Activated CD4-positive, CD25-positive, alpha-beta regulatory T cell (primary cell): ENCODE measurements at places on chromosomes 4 and X.

DNA sequence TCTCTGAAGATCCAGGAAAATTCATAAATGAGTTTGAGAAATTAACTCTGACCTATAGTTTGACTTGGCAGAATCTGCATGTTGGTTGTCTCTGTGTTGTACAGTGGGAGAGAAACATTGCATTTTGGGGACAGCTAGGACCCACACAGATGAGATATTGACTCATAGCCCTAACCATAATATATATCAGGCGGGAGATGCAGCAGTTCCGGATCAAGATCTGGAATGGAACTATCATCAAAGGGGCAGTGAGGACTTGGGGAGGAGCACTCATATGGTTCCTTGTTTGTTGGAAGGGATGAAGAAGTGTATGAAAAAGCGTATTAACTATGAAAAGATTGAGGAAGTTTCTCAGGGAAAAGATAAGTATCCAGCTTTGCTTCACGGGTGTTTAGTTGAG is 14.0 kb downstream of the CXCL2 start:
- no peak for DNase-seq

DNA sequence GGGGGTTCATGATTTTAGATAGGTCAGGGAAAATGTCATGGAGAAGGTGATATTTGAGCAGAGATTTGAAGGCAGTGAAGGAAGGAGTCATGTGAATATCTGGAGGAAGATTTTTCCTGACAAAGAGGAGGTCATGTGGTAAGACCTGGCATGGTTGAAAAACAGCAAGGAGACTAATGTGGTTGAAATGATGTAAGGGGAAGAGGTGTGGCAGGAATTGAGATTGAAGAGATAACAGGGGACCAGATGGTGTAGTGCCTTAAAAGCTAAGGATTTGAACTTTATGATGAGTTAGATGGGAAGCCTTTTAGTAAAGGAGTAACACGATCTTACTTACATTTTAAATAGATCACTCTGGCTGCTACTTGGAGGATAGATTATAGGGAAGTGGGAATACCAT is 210.9 kb downstream of the RTL9 start:
- no peak for DNase-seq

DNA sequence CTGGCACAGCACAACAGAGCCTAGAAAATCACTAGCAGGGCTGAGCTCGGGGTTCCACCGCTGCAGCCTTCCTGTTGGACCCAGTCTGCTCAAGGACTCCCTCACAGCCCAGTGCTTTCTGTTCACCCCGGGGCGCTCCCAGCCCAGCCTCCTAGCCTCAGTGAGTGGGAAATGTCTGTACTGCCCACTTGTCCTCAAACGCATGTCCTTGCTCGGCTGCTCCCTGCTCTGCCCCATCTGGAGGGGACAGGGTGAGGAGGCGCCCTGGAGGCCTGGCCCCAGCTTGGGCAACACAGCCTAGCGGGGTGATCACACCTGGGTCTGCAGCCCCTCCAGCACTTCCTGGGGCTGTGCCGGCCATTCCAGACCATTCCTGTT is 11.9 kb upstream of the CCNQ start:
- no peak for DNase-seq

DNA sequence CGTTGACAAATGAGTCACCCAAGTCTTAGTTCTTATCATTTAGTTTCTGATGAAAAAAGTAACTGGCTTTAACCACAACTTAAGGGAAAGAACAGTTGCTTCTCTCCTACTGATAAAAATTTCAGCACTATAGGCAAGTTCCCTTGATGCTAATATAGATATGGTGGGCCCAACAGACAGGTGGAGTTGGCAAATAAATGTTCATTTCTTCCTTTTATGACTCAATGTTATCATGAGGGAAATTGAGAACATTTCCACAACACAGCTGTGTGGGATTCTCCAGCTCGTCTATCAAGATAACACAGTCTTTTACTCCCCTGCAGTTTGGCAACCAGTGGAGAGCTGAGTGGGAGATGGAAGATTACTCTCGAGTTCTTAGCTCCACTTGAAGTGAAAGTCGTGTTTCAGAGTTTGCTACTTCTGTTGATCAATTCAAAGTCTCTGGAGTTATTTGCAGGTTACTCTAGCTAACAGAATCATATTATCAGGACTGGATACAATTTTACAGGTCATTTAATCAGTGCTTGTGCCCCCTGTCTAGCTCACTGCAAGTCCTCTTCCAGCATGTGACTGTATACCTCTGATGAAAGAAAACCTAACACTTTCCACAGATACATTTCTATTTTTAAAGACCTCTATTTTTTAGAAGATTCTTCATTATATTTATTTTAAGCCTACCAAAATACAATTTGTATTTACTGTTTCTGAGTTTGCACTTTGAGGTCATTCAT is 270.6 kb upstream of the GK2 start:
- DNase-seq: no peak

DNA sequence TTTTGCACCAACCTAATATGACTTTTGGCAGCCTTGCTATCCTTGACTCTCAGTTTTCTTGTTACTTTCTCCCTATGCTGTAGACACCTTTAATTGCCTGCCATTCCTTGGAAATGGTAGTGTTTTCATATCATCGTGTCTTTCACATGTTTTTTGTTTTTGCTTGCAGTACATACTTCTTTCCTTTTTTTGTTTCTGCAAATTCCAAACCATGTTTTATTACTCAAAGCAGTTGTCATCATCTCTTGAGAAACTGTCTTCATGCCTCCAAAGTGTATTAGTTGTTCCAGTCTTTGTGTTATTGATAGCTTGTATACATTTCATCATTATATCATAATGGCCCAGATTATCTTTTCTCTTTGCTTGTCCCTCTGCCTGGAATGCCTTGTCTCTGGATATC is 57.1 kb downstream of the PDLIM5 start:
- no peak for DNase-seq

GRCh38 chr4:156322592-156322991 is 368.9 kb upstream of the CTSO start:
- no peak for DNase-seq

DNA sequence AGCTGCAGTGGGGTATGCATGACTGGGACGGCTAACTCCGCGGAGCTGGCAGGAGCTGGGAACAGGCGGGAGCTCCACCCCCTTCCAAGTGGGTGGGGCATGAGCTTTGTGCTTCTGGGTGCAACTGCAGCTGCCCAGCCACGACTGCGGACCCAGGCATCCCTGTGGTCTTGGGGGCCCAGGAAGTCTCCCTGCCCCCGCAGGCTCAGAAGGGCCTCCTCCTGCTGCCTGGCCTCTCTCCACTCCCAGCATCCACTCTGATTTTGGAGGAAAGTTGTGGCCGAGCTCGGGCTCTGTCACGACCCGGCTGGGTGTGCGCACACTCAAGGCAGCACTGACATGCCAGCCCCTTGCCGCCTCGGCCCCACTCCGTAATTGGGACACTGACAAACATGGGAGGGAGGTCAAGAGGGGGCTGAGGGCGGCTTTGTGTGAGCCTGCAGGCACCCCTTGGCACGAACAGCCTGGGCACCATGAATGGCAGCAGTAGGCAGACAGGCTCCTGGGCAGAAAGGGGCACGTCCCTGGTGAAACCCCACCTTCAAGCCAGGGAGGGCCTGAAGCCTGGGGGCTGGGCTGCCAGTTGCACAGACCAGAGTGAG is 822.6 kb downstream of the GLUD2 start:
- no peak for DNase-seq
